ENCODE measurements at places on chromosomes 12 and 14.
A peak's percentile ranks its signal among the peaks of the same experiment; 100 is the strongest.

DNA sequence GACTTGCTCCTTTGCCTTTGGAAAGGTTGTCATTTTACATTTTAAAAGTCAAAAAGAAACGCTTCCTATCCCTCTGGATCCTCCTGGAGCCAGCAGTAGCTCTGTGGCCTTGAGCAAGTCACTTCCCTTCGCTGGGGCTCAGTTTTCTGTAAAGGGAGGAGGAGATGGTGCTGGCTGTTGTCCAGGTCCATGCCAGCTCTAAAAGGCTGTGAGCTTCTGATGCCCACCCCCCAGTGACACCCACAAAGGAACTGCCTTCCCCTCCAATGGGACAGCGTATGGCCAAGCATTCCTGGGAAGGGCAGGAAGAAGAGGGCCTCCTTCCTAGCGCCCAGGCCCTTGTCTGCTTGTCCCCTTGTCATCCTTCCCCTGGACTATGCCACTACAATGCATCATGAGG lies 81.5 kb downstream of the NTF3 start:
- no peak for DNase-seq

- DNase-seq: no peak
These were observed 18.4 kb upstream of the OR6S1 start for GRCh38 chr14:20659813-20660395.

DNA sequence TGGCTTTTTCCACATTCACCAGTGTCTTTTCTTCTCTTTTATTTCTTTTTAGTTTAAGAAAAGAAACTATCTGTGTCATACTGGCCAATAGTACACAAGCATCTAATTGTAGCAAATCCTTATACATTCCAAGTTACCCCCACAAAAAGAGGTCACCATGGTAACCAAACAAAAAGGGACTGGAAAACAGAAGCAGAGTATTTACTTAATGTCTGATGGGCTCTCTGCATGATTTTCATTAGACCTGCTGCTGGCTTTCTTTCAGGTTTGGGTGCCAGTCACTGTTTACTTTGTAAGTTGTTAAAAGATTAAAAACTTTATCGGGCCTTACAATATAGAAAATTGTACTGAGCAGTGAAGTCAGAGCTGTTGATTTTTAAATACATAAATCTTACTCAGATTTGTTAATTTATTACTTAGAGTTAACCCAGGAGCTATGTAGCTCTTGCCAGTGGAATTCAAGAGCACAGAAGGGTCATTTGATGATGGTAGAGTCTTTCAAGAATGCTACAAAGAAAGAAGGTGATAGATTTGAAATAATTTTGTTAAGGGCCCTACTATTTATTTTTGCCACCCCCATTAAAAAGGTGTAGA lies 123.9 kb downstream of the BRMS1L start:
- DNase-seq: no peak

- peak; percentile 10 for DNase-seq
These were observed 764 bp downstream of the DYNLL1 start for GRCh38 chr12:120496413-120497340.

Measured in NCI-H1694 (cell line).